ENCODE measurements at places on chromosomes 7 and 10.

DNA sequence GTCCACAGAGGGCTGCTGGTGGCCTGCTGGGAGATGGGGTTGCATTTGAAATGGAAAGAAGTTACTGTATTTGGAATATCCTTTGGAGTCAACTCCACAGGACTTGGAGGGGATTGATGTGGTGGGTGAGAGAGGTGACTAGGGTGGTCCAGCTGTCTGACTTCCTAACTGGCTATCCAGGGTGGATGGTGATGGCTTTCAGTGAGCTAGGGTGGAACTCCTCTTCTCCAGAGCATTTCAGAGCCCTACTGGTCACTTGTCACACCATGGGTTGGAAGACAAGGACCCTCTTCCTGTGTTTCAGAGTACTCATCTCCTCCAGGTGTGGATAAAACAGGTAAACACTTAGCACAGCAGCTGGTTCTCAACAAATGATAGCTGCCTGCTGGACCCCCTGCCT is 3.3 kb upstream of the ADAMTS14 start:
- ATAC-seq: no peak

DNA sequence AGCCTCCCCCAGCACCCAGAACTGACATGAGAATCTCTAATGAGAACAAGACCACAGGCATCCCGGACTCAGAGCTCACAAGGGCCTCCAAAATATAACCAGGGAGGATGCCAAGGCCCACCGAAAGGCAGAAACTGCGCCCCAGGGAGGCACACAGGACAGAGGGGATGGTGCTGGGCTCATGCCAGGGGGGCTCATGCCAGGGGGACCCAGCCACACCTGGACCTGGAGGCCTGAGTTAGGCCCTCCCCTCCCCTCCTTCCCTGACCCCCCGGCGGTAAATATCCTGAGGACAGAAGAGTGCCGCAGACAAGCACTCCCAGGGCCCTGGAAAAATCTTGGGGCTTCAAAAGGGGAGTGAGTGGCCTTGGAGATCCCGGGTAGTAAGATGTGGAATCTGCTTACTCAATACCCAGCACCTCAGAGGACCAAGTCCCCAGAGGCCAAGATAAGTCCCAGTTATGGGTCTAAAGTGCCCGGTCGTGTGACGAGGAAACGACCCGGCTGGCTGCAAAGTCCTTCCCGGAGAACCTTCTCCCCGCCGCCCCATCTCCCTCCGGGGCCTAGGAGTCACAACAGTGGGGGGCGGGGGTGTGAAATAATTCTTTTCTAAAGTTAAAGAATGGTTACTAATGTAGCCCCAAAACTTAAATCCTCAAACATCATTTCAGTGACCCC is 11.9 kb downstream of the PDGFA start:
- no peak for ATAC-seq

- peak; percentile 93 for ATAC-seq
These were observed at the start of gene CALD1 for GRCh38 chr7:134778941-134779740. Gene CALD1 (plus strand): TSS chr7:134779634. CDS start chr7:134867734, 88,100 bp downstream.

- ATAC-seq: no peak
These were observed 265.1 kb downstream of the CCSER2 start for GRCh38 chr10:84593506-84593905.

GRCh38 chr10:77949167-77949566 is 22.6 kb upstream of the DLG5 start:
- ATAC-seq: peak; percentile 94

DNA sequence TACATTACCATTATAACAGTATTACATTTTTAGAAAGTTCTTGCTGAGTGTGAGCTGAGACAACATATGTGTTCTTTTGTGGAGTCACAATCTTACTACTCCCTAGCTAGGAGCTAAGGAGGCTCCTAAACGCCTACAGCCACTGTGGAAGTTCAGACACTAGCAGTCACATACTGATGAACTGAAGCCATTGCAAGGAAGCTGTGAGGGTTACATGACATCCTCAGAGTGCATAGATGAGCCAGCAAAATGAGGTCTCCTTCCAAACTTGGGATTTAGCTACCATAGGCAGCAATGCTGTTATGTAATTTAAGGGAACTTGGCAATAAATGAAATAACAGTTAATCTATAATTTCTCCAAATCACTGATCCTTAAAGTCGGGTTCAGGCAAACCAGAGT is 10.8 kb upstream of the ST7 start:
- ATAC-seq: no peak

DNA sequence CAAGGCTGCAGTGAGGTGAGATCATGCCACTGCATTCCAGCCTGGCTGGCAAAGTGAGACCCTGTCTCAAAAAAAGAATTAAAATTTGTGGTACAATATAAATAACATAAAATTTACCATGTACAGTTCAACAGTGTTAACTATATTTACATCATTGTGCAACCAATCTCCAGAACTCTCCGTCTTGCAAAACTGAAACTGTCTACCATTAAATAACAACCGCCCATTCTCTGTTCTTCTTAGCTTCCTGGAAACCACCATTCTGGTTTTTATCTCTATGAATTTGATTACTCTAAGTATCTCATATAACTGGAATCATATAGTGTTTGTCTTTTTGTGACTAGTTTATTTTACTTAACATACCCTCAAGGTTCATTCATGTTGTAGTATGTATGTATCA is 167.6 kb downstream of the AUTS2 start:
- ATAC-seq: no peak

DNA sequence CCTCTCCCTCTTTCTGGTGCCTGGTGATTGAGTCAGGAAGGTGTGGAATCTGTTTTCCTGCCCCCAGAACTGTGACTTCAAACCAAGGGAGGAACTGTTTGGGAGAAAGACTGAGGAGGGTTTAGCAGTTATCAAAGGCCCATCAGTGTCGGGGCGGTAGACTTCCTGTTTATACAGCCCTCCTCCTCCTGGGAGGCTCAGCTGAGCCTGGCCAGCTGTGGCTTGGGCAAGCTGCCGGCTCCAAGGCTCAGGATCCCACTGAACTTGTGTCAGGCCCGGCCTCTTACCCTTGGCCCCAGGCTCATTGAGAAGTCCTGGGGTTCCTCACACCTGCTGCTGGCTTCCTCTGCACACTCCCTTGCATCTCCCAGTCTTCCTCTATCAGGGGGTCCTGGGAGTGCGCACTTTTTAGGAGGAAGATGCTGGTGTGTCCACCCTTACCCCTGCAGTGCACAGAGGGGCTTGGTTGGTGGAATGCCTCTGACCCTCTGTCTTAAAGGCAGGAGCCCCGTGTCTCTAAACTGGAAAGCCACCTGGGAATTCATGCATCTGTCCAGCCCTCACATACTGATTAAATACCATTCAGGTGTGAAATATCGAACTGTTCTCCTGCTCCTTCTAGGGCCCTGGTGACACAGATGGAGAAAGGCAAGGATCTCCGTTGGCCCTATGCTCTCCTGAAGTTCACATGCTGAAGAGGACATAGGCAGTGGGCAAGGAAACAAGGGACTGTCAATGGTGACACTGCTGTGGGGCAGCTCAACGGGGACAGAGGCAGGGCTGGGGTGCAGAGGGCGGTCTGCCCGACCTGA is 32.4 kb downstream of the CXCL12 start:
- no peak for ATAC-seq

GRCh38 chr10:72386916-72387586 is 32.3 kb upstream of the DNAJB12 start:
- no peak for ATAC-seq

DNA sequence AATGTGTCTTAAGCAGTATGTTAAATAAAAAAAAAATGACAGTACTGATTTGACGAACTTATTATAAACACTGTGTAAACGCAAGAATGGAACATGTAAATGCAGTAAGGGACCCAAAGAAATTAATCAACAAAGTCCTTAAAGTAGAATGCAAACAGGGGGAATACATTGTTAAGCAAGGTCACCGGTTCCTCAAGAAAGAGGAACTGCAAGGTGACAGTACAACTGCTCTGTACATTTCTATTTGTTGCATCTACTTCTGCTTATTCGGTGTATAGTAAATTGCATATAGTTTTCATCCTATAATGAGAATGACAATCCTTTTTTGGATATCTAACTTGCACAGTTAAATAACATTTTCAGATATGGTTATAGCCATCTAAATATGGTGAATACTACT is 387.0 kb upstream of the SEMA3D start:
- no peak for ATAC-seq

DNA sequence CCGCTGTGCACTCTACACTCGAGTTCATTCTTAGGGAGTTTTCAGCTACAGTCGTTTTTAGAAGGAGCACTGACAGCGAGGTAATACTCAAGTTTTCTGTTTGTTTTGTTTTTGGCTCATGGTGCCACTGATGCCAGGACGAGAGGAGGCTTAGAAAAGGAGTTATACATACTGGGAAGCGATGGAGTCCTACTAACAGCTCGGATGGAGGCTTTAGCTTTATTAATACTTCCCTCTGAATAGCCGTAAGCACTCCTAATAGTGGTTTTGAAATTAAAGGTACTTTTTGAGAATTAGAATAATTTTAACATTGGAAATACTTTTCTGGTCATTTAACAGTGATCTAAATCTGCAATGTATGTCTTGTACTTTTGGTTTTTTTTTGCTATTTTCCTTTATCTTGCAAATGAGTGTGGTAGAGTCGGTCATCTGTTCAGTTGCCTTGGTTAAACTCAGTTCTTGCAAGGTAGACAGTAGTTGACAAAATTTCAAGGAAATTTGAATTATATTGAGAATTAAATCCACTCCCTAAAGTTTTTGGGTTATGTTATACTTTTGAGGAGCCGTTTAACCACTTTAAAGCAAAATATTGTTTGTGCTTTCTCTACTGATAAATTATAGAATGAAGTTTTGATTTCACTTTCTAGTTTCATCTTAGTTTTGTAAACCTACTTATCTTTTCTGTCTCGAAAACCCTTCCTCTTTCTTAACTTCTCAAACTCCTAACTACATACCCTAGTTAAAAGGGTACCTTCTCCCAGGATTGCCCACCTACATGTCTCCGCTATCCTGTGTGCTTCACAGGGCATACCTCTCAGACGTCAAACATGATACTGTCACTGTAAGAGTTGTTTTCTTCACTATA is 1.5 kb downstream of the HBP1 start:
- ATAC-seq: no peak

DNA sequence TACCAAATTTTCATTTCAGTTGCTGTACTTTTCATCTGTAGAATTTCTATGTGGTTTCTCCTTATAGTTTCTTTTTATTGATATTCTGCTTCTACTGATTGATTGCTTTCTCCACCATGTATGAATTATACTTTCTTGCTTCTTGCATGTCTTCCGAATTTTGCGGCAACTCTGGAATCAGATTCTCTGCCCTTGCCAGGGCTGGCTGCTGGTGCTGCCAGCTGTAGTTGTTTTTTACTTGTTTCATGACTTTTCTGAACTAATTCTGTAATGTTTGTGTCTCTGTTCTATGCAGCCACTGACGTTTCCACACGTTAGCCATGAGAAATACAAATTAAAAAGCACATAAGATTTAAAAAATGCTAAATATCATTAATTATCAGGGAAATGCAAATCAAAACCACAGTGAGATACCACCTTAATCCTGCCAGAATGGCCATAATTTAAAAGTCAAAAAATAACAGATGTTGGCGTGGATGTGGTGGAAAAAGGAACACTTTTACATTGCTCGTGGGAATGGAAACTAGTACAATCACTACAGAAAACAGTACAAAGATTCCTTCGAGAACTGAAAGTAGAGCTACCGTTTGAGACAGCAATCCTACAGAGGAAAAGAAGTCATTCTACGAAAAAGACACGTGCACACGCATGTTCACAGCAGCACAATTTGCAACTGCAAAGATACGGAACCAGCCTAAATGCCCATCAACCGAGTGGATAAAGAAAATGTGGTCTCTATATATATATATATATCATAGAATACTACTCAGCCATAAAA is 51.5 kb downstream of the MAD1L1 start:
- no peak for ATAC-seq

GRCh38 chr10:104574838-104575237 is 66.3 kb upstream of the SORCS3 start:
- ATAC-seq: no peak

DNA sequence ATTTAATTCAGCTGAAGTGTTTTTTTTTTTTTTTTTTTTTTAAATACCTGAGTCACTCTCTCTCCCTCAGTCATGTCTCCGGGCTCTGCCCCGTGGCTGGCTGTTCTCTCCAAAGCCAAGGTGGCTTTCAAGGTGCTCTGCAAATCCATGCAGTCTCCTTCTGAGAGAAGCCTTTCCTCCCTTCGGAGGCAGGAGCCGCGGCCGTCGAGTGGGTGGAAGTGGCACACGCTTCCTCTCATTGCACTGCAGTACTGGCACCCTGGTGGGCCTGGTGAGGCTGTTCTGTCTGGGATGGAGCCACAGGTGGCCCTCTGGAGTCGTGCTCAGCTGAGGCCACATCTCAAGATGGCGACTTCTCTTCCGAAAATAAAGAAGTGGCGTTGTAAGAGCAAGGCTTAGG is 221.8 kb downstream of the GLRX3 start:
- ATAC-seq: no peak

- no peak for ATAC-seq
These were observed 807.5 kb upstream of the SORCS1 start for GRCh38 chr10:107971973-107972372.

DNA sequence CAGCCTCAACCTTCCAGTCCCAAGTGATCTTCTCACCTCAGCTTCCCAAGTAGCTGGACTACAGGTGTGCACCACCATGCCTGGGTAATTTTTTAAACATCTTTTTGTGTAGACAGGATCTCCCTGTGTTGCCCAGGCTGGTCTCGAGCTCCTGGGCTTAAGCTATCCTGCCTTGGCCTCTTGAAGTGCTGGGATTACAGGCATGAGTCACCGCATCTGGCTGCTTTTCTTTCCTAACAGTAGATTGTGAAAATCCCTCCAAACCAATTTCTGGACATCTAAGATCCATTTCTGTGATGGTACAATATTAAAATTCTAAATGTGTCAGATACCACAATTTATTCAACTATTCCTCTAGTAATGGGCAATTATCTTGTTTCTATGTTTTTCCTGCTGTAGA is 38.7 kb downstream of the RAB18 start:
- no peak for ATAC-seq

GRCh38 chr7:21256310-21256877 is 171.5 kb upstream of the SP4 start:
- ATAC-seq: peak; percentile 35

DNA sequence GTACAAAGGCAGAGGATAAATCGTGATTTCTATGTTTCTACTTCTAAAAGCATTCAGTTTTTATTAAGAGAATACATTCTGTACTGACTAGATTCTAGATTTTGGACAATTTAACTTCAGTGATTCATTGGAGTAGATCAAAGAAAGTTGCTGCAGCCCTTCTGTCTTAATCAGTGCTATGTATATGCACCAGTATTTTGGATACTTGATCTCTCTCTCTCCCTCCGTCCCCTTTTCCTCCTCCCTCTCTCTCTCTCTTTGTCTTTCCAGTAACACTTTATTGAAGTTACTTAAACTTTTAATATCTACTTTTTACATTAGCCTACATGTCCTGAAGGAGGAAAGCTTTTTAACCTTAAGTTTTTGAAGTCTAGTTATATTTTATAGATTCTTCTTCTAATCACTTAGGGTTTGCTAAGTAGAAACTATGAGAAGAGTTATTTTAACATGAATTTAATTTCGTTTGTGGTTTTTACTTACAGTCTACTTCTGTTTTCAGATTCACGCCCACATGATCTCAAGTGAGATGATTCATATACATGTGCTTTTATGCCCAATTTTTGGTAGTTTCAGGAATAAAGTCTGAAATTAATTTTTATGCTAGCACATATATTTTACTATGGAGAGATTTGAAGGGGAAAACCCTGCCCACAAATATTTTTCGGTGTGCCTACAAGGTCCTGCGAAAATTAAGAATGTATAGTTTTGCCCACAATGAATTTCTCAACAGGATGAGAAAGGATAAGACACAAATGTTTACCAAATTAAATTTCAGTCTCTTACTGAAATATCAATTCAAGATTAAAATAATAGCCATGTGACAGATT is 9.1 kb downstream of the MDFIC start:
- no peak for ATAC-seq

- no peak for ATAC-seq
These were observed 69.0 kb upstream of the LRRC18 start for GRCh38 chr10:49008505-49009198.

- peak; percentile 9 for ATAC-seq
These were observed 82.1 kb downstream of the PDGFA start for GRCh38 chr7:437329-438251.
